ENCODE measurements at places on chromosomes 1 and 21. TPM values are rescaled to one million over a fixed set of nuclear protein-coding genes. Genes with fewer than 3 reads are reported as not detected.

TTC22 gene
- total RNA-seq = 4.4 TPM

DNA sequence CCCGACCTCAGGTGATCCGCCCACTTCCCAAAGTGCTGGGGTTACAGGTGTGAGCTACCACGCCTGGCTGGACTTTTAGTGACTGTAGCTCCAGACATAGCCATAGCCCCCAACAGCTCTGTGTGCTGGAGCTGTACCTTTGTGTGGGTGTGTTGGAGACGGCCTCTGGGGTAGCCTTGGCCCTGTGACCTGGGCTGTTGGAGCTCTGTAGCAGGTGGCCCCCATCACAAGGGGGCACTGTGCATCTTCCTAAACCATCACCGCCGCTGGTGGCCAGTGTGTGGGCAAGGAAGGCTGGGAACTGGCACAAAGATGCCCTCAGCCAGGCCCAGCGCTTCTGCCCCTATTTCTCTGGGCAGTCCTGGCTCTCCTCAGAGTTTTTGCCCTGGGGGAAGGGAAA lies 38.4 kb upstream of the FOXO6 start:
- no peak for DNase-seq
- no peak overlapping the region for H3K4me3 ChIP-seq
- no peaks in the 10 kb centered on the region for H3K4me1 ChIP-seq
- no peak overlapping the region for H3K27ac ChIP-seq

GRCh38 chr1:165988817-165989216 lies 161.4 kb downstream of the UCK2 start:
- H3K4me3 ChIP-seq = no peak overlapping the region
- H3K36me3 ChIP-seq = no peaks in the 10 kb centered on the region
- no peaks in the 10 kb centered on the region for H3K27me3 ChIP-seq
- H3K4me1 ChIP-seq = no peaks in the 10 kb centered on the region

DNA sequence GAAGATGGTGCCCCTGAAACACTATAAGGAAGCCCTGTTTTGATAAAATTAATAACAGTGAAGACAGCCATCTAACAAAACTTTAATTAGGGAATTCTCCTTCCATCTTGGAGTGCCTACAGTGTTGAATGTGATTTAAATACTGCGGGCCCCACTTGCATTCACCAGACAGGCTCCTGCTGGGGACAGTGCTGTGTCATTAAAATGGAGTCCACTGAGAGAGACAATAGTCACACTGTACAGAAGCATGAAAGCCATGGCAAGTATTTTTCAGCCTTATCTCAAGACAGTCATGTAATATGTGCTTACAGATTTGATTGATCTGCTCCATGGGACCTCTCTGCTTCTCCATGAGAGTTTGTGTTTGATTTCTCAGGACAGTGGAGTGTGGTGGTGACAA lies 29.7 kb upstream of the ZBTB18 start:
- no peaks in the 10 kb centered on the region for H3K27me3 ChIP-seq
- DNase-seq = no peak
- H3K4me3 ChIP-seq = no peak overlapping the region
- no peak overlapping the region for H3K27ac ChIP-seq
- H3K36me3 ChIP-seq = no peaks in the 10 kb centered on the region

DNA sequence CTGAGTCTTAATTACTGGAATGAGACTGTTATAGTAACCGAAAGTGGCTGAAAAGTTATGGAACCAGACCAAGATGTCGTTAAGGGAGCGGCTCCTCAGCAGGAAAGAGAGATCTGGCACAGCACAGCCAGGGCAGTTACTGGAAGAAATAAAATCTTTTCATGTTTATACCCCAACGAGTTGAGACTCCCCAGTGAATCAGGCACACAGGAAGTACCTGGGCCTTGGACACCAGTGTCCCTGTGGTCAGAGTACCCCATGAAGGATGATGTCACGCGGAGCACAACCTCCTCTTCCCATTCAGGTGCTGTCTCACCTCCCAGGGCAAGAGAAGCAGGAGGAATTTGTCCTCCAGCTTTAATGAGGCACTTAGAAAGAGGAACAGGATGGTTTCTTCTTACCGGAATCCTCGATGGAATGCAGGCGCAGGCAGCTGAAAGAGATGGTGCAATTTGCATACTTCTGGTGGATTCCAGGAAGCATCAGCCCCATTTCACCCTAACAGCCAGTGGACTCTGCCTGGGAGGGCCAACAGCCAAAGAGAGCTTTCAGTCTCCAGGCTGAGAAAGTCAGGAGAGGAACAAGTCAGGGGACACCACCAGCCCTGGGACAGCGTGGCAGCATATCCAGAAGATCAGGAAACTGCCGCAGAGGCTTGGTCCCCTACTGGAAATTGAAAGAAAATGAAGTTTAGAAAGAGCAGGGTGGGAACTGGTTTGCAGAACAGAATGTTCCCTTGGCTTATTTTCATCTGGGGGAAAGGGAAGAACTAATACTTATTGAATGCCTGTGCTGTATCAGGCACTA lies 35.9 kb upstream of the CTTNBP2NL start:
- DNase-seq = no peak
- H3K4me1 ChIP-seq = no peaks in the 10 kb centered on the region
- H3K4me3 ChIP-seq = no peak overlapping the region
- peaks cover 4% of the 10 kb centered on the region for H3K27me3 ChIP-seq
- H3K27ac ChIP-seq = no peak overlapping the region
- H3K36me3 ChIP-seq = no peaks in the 10 kb centered on the region

All from CD4-positive, alpha-beta T cell (primary cell).